ENCODE measurements at places on chromosomes 12 and 14.

DNA sequence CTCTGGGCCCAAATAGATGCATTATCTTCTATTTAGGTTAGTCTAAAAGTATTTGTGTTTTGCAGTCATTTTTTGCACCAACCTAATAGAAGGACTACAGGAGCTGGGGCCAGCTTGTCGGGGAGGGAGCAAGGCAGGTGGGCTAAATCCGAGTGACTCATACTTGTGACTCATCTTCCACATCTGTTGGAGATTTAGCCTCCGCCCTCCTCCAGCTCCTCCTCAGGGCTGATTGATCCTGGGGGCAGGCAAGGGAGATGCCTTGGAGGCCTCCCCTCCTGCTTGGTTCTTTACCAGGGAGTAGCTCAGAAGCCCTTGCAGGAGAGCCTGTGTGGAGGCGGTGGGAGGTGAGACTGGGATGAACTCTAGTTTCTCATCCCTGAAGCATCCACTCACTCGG lies 27.9 kb downstream of the RHOF start:
- DNase-seq, result peak; percentile 87

GRCh38 chr12:107396991-107397390 lies 288.6 kb upstream of the PWP1 start:
- DNase-seq, result no peak

DNA sequence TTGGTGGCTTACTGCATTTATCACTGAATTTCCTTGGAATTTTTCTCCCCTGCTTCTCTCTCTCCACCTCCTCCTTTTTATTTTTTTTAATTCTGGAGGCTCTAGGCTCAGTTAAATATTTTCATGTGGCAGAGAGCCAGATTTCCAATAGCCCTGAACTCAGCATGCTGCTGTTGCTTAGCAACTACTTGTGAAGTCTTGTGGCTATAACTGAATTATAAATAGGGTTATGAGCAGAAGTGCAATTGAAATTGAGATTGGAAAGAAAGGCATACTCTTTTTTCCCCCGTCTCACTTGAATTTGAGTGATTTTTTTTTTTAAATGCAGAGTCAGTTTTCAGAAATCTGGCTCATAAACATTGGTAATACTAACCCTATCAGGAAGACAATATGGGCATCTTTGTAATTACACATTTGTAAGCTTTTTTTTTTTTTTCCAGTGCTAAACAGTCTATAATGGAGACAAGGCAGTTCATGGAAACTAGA lies 38.3 kb downstream of the ATF7IP start:
- DNase-seq, result peak; percentile 26

DNA sequence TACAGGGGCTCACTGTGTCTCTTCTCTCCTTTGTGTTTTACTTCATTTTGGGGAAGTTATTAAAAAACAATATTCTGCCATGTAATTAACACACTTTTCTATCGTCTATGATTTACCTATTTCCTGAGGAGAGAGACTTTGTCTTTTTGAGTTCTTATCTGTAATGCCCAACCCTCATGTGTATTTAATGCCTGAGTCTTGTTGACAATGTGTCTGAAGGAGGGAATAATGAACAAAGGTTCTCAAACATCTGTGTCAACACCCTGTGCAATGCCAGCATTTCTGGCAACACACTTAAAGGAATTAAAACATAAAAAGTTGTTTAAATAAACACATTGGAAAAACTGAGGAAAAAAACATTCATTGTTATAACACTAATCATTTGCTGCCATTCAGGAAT lies 147.1 kb downstream of the SLC15A5 start:
- no peak for DNase-seq

DNA sequence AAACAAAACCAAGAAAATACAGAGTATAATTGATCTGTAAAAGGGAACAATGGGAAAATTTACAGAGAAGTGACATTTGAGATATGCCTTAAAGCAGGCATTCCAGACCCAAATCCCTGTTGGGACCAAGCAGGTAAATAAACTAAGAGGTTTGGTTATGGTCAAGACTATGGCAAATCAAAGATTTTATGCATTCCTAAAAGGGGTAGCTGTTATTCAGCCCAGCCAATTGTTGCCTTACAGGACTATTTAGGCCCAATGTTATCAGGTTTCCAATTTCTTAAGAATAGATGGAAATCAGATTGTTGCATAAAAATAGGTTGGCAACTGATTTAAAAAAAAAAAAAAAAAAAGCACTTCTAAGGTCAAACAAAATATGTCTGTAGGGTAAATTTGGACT lies 5.3 kb downstream of the DNAI7 start:
- DNase-seq, result no peak

DNA sequence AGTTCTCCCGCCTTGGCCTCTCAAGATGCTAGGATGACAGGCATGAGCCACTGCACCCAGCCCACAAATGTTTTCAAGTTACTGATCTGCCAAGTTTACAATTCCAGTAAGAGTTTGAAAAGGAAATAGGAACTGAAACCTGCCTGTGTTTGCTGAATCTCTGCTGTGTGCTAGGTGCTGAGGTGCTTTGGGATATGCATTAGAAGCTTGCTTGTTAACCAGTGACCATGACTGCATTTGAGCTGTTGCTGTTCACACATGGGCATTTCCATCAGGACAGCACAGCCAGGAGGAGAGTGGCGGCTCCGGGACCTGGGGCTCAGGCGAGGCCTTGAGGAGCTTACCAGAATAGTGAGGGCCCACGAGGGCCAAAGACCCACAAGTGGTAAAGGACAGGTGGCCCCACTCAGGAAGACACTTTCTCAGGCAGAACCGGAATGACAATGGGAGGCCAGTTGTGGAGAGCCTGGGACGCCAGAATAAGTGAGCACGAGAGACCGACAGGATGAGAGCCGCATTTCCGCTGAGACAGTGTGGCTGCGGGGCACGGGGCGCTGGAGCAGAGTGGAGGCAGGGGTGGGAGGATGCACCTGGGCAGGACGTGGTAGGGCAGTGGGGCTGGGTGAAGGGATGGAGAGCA lies 54.5 kb upstream of the MMP17 start:
- DNase-seq, result no peak

DNA sequence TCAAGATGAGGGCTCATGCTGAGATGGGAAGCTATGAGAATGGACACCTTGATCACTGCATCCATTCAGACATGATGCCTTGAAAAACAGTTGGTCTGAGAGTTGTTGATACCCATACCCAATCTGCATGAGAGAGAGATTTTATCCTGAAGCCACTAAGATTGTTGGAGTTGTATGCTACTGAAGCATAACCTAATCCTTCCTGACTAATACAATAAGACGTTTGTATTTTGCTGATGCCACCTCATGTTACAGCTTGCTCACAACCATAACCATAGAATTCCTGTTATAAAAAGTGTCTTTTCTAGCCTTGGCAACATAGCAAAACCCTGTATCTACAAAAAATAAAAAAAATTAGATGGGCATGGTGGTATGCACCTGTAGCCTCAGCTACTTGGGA lies 12.7 kb upstream of the SERPINA1 start:
- DNase-seq, result no peak

DNA sequence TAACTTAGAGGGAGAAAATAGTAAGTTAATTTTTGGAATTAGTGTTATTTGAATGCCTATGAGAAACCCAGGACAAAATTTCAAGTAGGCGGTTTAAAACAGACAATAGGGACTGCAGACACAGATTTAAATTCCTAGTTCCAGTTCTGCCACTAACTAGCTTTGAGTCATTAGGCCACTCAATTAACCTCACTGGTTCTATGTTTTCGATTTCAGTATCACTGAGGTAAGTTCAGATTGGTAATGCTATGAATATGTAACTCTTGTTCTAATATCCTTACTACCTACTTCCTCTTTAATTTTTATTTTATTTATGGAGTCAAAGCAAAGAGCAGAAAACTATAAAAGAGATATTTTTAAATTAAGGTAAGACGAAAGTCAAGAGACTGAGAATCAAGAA lies 52.6 kb downstream of the GALC start:
- no peak for DNase-seq

DNA sequence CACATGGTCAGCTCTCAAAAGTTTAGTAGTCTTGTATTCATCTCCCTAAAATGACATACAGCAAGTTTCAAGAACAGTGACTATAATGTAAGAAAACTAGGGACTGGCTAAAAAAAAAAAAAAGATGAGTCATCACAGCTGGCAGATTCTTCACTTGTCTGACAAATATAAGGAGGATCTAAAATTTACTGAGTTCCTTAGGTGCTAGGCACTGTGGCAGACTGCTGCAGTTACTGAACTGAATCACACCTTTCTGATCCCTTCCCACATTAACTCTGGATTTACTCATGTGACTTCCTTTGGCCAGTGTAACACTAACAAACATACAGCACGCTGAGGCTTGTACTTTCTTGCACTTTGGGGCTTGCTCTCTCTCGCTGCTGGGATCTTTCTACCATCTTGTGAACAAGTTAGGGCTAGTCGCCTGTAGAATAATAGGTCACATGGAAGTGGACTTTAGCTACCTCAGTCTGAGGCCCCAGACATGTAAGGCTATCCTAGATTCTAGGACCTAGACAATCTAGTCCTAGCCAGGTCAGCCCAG lies 32.1 kb downstream of the BAZ1A start:
- peak; percentile 41 for DNase-seq

Data from HS-5 (cell line).